ENCODE measurements at places on chromosomes 6 and 20.

DNA sequence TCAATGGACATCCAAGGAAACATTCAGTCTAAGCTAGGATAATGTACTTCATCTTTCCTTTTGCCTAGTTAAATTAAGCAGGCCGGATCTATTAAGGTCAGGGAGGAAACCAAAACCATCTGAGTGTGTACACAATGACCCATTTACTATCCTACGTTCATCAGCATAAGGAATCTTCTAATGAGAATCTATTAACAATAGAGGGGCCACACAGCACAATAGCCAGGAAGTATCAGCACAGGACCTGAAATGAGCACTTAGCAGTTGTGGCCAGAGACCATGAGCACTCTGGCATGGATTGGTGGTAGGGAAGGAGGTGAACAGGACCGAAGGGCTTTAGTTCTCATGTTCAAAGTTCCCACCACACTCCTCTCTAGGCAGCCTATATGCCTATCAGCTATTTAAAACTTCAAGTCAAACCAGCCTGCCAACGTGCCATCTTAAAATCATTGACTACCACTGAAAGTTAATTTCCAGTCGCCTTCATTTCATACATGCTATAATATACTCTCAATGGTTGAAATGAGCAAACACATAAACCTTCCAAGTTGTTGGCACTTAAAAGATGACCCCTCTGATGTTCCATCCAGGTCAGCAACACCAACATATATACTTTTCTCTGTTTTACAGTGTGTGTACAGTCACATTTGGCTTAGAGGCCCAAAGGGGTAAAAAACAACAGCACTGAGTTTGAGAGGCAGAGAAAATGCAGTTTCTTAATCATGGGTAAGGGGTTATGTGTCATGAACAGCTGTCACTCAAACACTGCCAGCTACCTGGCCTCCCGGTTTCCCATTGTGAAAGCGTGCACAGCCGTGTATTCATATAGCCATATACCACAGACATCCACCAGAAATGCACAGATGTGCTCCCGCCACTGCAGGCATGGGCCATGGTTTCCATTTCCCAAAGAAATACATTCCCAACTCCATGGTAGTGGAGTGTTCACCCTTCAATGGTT is 184.3 kb downstream of the TBXT start:
- no peak for DNase-seq

DNA sequence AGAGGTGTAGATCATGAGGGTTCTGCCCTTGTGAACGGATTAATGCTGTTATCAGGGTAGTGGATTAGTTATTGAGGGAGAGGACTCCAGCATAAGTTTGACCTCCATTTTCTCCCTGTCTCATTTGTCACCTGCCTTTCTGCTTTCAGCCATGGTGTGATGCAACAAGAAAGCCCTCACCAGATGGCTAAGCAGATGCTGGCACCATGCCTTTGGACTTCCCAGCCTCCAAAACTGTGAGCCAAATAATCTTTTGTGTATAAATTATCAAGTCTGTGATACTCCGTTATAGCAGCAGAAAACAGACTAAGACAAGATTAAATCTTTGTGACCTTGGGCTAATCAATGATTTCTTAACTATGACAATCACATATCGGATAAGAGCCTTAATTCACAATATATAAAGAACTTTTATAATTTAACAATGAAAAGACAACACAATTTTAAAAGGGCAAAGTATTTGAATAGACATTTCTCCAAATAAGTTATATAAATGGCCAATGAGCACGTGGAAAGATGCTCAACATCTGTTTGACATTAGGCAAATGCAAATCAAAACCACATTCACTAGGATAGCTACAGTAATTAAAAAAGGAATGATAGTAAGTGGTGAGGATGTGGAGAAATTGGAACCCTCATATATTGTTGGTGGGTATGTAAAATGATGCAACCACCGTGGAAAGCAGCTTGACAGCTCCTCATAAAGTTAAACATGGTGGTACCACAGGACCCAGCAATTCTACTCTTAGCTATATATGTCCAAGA is 45.3 kb upstream of the IFNGR1 start:
- no peak for DNase-seq

DNA sequence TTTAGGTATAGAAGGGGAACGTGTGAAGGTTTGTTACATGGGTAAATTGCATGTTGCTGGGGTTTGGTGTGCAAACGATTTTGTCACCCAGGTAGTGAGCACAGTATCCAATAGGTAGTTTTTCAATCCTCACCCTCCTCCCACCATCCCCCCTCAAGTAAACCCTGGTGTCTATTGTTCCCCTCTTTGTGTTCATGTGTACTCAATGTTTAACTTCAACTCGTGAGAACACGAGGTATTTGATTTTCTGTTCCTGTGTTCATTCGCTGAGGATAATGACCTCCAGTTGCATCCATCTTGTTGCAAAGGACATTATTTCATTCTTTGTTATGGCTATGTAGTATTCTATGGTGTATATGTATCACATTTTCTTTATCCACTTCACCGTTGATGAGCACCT is 11.6 kb upstream of the VNN1 start:
- no peak for DNase-seq

GRCh38 chr20:62808211-62808865 is 3.7 kb downstream of the OGFR start:
- peak; percentile 78 for DNase-seq

DNA sequence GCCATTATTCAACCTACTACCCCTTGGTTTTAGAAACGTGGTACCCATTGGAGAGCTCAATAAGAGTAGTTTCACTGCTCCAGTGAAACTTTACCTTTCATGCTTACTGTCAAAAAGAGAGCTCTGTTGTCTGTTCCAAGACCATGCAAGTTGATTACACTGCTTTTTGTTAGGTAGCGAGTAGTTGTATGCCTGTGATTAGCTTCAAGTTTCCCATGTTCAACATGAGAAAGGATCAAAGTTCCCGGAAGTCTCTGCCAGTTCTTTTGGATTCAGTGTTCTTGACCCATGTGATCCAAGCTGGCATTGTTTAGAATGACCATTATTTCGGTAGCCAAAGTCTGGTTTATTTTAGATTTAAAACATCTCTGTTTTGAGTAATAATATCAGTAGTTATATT is 107.1 kb downstream of the ZFAND3 start:
- DNase-seq = no peak

DNA sequence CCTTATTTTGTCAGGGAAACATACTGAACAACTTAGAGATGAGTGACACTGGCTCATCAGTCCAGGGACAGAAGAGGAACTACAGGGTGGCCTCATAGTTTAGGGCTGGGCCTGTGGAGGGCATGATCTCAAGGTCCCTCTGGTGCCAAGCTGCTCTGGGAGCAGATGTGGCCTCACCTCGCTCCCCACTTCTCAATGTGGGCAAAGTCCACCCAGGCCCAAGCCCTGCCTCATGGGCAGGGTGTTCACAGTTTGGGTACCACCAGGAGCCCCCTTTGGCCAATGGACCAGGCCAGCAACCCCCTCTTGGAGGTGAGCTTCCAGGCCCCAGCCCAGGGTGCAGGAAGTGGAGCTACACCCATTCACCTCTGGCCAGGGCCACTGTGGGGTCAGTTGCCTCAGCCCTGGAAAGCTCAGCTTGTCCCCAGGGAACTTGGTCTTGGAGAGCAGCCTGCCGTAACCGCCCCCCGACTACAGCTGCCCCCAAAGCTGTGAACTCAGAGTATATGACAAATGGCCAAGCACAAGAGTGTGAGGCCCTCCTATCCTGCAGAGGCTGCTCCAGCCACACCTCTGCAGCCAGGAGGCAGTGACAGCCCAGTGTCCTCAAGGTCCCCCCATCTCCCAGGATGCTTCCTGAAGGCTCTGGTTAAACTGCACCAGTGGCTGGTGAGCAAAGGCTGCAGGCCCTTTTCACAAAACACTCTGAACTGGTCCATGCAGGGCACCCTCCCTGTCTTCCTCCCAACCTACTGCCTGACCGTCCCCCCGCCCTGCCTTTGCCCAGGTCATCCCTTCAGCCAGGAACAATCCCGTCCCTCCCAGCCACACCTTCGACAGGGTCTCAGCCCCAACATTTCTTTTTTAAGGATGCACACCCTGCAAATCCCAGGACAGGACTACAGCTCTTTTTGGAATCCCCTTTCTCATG is 3.6 kb downstream of the ADISSP start:
- no peak for DNase-seq

DNA sequence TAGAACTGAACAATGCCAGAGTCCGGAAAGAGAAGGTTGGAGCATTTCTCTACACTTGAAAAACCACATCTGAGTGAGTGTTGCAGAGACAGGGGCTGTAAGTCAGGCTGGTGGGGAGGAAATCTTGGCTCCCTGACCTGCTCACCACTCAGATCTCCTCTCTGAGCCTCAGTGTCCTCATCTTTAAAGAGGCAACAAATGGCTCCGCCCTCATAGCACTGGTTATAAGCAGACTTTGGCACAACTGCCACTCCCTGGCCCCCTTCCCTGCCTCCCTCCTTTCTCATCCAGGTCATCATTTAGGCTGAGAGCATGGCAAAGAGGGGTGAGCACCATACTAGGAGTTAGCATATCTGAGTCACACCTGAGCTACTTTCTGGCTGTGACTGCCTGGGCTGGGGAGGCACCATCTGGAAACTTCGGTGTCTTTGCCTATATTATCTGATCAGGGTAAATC is 10.6 kb downstream of the SIRPG start:
- DNase-seq = no peak

DNA sequence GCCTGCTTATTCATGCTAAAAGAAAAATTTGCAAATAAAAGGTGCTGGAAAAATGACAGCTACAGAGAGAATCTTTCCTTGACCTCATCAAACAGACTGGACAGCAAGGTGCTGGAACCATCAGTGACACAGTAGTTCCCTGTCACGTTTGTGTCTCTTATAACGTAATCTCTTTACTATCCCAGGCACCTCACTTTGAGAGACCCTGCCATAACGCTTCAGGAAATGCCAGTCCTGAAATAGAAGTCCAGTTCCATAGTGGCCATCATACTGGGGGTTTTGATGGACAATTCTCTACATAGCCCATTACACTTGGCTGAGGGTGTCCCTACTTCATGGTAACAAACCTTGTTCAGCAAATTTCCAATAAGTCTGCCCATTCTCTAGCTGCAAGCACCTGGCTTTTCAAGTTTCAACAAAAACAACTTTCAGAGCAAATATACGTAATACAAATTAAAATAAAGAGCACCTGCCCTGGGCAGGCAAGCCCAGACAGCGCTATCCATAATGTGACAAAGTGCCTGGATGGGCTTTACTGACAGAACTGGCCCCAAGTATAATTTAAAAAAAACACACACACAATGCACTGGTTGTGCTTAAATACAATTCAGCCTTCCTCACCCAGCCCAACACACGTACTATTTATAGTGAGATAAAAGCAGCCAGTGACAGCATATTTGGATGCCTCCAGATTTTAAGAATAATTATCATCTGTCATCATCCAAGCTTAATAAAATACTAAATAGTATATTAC is 38.7 kb downstream of the CNKSR3 start:
- DNase-seq = no peak

DNA sequence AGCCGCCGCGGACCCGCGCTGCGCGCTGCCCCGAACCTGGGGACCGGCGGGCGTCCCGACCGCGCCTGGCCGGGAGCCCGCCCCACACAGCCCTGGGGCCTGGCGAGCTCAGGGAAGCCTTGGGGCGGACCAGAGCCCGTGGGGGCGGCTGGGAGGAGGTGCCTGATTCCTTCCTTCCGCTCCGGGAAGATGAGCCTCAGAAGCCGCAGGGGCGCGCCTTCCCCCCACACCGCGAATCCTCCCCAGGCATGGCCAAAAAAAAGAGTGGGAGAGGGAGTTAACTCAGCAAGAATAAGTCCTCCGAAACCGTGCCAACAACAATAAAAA is at the start of gene CBLN4:
Gene CBLN4, minus strand, starts transcription at position 131 of the 327 bp plus-strand sequence. CDS start 1,348 bp downstream, outside the sequence.
- no peak for DNase-seq

DNA sequence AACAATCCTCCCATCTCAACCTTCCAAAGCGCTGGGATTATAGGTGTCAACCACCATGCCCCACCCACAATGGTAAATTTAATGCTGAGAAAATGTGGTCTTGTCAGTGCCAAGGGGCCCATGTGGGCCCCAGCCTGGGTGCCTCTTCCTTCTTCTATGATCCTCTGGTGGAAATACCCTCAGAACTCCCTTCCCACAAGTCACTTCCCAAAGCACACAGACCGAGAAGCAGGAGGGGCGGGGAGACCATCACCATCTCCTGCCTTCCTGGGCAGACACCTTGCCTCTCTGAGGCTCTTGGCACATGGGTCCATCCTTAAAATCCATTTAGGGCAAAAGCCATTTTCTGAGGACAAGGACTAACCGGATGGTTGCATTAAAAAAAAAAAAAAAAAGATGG is 59.0 kb downstream of the NOL4L start:
- DNase-seq = no peak

DNA sequence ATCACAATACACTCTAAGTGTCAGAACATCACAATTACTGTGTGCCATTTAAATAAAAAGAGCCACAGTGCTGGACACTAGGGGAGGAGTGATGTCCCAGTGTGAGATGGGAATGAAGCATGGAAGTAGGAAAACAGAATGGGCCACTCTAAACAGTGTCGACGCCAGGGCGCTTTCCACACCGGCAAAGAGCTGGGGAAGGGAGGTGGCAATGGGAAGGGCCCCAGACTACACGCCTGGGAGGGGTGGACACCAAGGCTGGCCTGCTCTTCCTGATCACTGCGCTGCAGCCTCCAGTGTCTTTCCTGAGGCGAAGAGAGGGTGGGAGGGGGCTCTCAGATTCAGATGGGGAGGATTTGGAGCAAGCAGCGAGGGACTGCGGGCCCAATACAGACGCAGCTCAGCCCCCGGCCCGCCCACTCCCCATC is 75.9 kb downstream of the ERMARD start:
- no peak for DNase-seq

GRCh38 chr20:58719258-58719657 is 26.7 kb downstream of the NPEPL1 start:
- DNase-seq = no peak

DNA sequence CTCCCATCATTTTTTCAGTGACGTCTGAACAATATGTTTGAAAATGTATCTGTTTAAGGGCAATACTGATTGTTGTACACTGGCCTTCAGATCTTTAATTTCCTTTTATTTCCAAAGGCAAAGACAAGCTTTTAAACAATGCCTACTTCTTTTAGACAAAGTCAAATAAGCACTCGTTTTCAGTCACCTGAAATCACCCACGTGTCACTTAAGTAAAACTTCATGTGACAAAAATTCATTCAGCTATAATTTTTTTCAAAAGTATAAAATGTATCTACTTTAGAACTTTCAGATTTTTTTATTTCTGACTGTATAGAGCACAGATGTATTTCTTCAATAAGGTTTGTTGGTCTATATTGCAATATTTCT is 113.5 kb upstream of the BEND6 start:
- DNase-seq = no peak

GRCh38 chr20:35525639-35526038 is 3.8 kb downstream of the C20orf173 start:
- no peak for DNase-seq

- DNase-seq = peak; percentile 69
These were observed 170.8 kb downstream of the BCAS1 start for GRCh38 chr20:53899351-53900167.

- DNase-seq = no peak
These were observed 48.2 kb upstream of the ADTRP start for GRCh38 chr6:11826779-11827178.

- no peak for DNase-seq
These were observed 6.8 kb upstream of the ALDH8A1 start for GRCh38 chr6:134956676-134957075.
